ENCODE measurements at places on chromosomes 12 and 14. TPM values are rescaled to one million over a fixed set of nuclear protein-coding genes. Genes with fewer than 3 reads are reported as not detected.

GRCh38 chr12:2083561-2083960 lies 30.8 kb downstream of the CACNA1C start:
- peak overlapping the region; percentile 48 for H3K27ac ChIP-seq
- no peaks in the 10 kb centered on the region for H3K27me3 ChIP-seq
- peaks cover 18% of the 10 kb centered on the region for H3K36me3 ChIP-seq
- DNase-seq = no peak

GRCh38 chr12:118560733-118561132 lies 184.4 kb downstream of the SUDS3 start:
- no peaks in the 10 kb centered on the region for H3K4me1 ChIP-seq
- no peaks in the 10 kb centered on the region for H3K36me3 ChIP-seq
- peaks cover 1% of the 10 kb centered on the region for H3K27me3 ChIP-seq

The DTX3 gene
- total RNA-seq = 19.5 TPM

- no peak overlapping the region for H3K4me3 ChIP-seq
- H3K27ac ChIP-seq = no peak overlapping the region
- DNase-seq = no peak
- peaks cover 5% of the 10 kb centered on the region for H3K27me3 ChIP-seq
- no peaks in the 10 kb centered on the region for H3K4me1 ChIP-seq
Observed at GRCh38 chr12:112988224-112988623, 9.9 kb downstream of the OAS2 start.

The LRTM2 gene
- total RNA-seq = not detected

GRCh38 chr12:109888179-109889020 lies 8.1 kb upstream of the GLTP start:
- H3K4me1 ChIP-seq = peaks cover 43% of the 10 kb centered on the region
- H3K27me3 ChIP-seq = peaks cover 3% of the 10 kb centered on the region
- no peaks in the 10 kb centered on the region for H3K36me3 ChIP-seq
- peak overlapping the region; percentile 98 for H3K27ac ChIP-seq
- peak; percentile 99 for DNase-seq

GRCh38 chr14:39734306-39734705 lies 302.1 kb upstream of the FBXO33 start:
- DNase-seq = no peak
- H3K4me1 ChIP-seq = no peaks in the 10 kb centered on the region
- H3K36me3 ChIP-seq = no peaks in the 10 kb centered on the region
- H3K27me3 ChIP-seq = no peaks in the 10 kb centered on the region

DNA sequence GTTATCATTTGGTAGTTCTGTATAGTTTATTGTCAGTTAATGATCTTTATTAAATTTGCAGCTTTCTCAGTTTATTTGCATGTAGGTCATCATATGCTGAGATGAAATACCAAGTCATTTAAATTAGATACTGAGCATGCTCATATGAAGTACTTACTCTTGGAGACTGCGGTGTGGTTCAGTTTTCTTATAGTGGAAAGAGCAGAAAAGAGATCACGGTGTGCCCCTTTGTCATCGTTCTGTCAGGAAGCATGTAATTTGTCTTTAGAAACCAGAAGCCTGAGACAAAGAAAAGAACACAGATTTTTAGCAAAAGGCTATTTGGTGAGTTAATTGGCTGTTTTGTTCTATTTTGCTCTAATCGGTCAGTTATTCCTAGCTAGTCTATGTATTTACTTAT lies 75.6 kb downstream of the PLEKHA5 start:
- no peak overlapping the region for H3K4me3 ChIP-seq
- H3K27ac ChIP-seq = peak overlapping the region; percentile 9
- peaks cover 36% of the 10 kb centered on the region for H3K4me1 ChIP-seq
- peaks cover 14% of the 10 kb centered on the region for H3K36me3 ChIP-seq

DNA sequence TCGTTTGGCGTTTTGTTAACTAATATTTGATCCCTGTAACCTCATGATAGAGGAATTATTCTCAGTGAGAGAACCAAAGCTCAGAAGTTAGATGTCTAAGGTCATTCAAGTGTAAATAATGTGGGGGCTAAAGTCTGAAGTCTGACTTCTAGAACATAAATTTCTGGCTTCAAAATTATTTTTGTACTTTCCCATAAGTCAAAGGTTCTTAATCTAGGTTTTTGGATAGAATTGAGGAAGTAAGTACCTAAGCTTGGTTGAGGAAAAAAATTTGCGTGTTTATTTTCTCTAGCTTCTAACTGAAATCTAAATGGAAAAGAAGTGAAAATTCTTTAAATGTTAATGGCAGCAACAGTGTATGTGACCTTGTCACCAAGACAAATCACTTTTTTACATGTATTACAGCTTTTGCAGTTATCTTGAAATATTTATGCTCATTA lies 2.3 kb downstream of the LARP4 start:
- peak overlapping the region; percentile 97 for H3K4me3 ChIP-seq
- peaks cover 4% of the 10 kb centered on the region for H3K36me3 ChIP-seq
- no peak for DNase-seq
- peak overlapping the region; percentile 97 for H3K27ac ChIP-seq

- DNase-seq = no peak
- H3K4me3 ChIP-seq = peak overlapping the region; percentile 94
- no peaks in the 10 kb centered on the region for H3K36me3 ChIP-seq
- H3K27ac ChIP-seq = peak overlapping the region; percentile 81
- peaks cover 64% of the 10 kb centered on the region for H3K4me1 ChIP-seq
- no peaks in the 10 kb centered on the region for H3K27me3 ChIP-seq
Observed at GRCh38 chr12:58919231-58920101, 838 bp downstream of the LRIG3 start.

DNA sequence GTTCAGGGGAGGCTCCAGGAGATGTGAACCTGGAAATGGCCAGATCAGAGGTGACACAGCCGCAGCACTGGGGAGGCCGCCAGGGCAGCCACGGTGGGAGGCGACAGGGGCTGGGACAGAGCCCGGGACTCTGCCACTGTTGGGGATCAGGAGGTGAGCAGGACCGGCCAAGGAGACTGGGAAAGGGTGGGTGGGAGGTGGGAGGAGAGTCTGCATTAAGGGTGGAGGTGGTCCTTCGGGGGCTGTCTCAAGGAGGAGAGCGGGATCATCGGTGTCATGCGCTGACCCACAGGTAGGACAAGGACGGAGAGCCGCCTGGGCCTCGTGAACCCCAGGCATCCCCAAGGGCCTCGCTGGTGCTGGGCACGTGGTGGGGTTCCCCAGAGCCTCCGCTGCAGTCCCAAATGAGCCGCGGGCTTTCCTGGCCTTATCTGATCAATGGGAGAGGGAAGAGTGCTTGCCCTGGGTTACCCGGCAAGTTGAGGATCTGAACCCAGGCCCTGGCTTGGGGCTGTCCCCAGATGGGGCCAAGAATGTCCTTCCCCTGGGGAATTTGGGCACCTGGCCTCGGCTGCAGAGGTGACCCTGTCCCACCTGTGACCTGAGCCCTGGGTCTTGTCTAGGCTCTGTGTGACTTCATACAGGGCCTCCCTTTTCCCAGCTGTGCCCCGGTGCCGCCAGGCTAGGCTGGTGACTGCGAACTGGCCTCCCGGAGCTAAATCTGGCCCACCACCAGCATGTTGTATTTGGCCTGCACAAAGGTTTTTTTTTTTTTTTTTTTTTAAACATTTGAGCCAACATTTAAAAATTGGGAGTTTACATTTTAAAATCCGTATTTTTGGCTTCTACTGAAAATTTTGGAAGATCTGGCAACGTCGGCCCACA lies 13.2 kb downstream of the BEGAIN start:
- H3K4me3 ChIP-seq = no peak overlapping the region
- no peak for DNase-seq
- H3K27ac ChIP-seq = no peak overlapping the region
- no peaks in the 10 kb centered on the region for H3K4me1 ChIP-seq
- peaks cover 28% of the 10 kb centered on the region for H3K27me3 ChIP-seq

DNA sequence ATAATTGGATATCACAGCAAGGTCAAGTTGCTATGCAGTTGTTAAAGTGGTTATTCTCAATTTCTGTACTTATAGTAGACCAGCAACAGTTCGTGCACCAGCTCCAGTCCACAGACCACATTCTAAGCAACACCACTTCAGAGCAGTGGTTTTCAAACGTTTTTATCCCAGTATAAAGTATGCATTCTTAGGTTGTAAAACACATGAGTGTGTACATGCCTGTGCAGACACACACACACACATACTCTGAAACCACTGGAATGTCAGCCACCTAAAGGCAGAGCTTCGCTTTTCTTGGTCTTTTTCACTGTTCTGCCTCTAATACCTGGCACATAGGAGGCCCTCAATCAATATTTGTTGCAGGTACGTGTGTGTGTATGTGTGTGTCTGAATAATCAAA lies 22.2 kb upstream of the C12orf71 start:
- peaks cover 35% of the 10 kb centered on the region for H3K4me1 ChIP-seq
- H3K27ac ChIP-seq = no peak overlapping the region
- H3K27me3 ChIP-seq = no peaks in the 10 kb centered on the region
- H3K36me3 ChIP-seq = no peaks in the 10 kb centered on the region

DNA sequence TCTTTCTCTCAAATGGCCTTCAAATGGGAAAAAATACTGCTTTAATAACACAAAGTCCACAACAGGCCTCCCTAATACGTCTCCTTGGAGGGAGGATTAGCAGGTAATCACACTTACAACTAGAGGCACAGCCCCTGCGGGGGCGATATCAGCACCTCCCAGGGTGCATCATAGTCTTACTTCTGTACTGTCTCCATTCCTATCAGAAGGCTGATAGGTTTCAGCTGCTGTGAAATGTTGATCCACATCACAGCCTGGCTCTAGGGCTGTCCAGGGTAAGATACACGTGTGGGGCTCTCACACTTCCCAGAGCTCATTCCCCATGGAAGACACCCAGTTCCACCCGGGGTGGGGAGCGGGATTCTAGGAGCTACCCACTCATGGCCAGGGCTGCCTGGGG lies 139.1 kb upstream of the SFSWAP start:
- H3K4me3 ChIP-seq = no peak overlapping the region
- H3K27me3 ChIP-seq = peaks cover 4% of the 10 kb centered on the region
- no peak for DNase-seq
- no peak overlapping the region for H3K27ac ChIP-seq
- peaks cover 7% of the 10 kb centered on the region for H3K36me3 ChIP-seq
- no peaks in the 10 kb centered on the region for H3K4me1 ChIP-seq

DNA sequence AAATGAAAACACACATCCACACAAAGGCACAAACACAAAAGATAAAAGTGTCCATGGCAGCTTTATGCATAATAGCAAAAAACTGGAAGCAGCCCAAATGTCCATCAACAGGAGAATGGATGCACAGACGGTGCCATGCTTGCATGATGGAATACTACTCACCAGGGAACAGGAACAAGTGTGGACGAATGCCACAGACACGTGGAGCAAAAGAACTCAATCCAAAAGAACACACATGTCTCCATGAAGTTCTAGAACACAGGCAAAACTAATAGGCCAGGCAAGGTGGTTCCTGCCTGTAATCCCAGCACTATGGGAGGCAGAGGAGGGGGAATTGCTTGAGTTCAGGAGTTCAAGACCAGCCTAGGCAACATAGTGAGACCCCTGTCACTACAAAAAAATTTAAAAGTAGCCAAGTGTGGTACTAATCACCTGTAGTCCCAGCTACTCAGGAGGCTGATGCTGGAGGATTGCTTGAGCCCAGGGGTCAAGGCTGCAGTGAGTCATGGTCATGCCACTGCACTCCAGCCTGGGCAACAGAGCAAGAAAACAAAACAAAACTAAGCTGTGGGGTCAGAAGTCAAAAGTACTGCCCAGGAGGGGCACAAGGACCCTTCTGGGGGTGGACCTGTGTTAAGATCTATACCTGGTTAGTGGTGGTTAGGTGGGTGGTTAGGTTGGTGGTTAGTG lies 7.3 kb upstream of the TMEM119 start:
- peaks cover 14% of the 10 kb centered on the region for H3K4me1 ChIP-seq
- peak overlapping the region; percentile 53 for H3K27ac ChIP-seq
- no peak overlapping the region for H3K4me3 ChIP-seq
- H3K27me3 ChIP-seq = peaks cover 5% of the 10 kb centered on the region
- H3K36me3 ChIP-seq = no peaks in the 10 kb centered on the region
- peak; percentile 39 for DNase-seq

DNA sequence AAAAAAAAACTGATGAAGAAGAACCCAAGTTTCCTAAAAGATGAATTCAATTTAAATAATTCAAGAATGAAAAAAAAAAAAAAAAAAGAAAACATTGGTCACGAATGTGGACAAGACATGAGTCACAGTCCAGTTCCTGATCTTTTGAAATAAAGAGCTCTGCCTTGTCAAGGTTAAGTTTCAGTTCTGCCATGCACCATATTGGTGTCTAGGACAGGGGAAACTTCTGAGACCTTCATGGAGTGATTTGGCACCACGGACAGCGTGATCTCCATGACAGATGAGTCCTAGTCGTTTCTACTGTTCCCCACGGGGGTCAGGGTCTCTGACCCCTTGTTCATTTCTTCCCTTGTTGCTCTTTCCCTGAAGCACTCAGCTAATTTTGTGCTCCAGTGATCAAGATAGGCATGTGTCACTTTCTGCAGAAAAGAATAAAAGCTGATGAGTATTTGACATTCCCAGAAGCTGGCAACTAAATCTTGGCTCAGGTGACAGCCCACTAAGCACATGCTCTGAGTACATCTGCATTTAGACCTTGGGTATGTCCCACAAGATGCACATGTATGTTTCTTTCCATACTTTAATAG lies 1159.7 kb downstream of the BCL11B start:
- no peak overlapping the region for H3K4me3 ChIP-seq
- no peaks in the 10 kb centered on the region for H3K27me3 ChIP-seq
- no peak overlapping the region for H3K27ac ChIP-seq
- no peaks in the 10 kb centered on the region for H3K36me3 ChIP-seq
- no peak for DNase-seq
- H3K4me1 ChIP-seq = no peaks in the 10 kb centered on the region

GRCh38 chr14:67782090-67782489 lies 34.3 kb downstream of the ZFYVE26 start:
- H3K4me1 ChIP-seq = no peaks in the 10 kb centered on the region
- H3K4me3 ChIP-seq = no peak overlapping the region

- peaks cover 49% of the 10 kb centered on the region for H3K4me1 ChIP-seq
- peak overlapping the region; percentile 85 for H3K27ac ChIP-seq
- H3K4me3 ChIP-seq = no peak overlapping the region
- peak; percentile 89 for DNase-seq
- H3K36me3 ChIP-seq = peaks cover 17% of the 10 kb centered on the region
Observed at GRCh38 chr14:24296341-24297157, 3.0 kb downstream of the DHRS1 start.

The PYM1 gene
- total RNA-seq = 29.2 TPM

DNA sequence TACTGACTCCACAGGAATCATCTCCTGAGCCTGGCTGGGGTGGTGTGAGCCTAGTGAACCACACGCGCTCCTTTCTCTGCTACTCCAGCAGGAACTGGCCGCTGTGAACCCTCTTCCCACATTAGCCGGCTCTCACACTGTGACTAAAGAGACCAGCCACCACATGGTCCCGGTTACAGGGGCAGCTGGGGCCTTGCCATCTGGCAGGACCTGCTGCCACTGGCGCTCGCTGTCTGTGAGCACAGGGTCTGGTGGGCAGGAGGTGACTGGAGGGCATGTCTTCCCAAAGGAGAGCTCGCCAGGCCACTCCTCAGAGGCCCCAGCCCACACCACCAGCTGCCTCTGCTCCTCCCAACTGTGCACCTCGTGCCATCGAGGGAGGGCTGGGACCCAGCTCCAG lies 99.3 kb downstream of the SINHCAF start:
- DNase-seq = no peak
- no peaks in the 10 kb centered on the region for H3K36me3 ChIP-seq
- H3K27ac ChIP-seq = no peak overlapping the region
- H3K4me1 ChIP-seq = no peaks in the 10 kb centered on the region

The SCARB1 gene
- total RNA-seq = 41.5 TPM

- no peak overlapping the region for H3K27ac ChIP-seq
- DNase-seq = no peak
- H3K27me3 ChIP-seq = peaks cover 26% of the 10 kb centered on the region
- H3K36me3 ChIP-seq = no peaks in the 10 kb centered on the region
- H3K4me3 ChIP-seq = no peak overlapping the region
Observed at GRCh38 chr14:51176839-51177238, 63.2 kb upstream of the TMX1 start.

The IFI27L2 gene
- 171 TPM for total RNA-seq
